Right renal cortex interstitium (tissue), 3 donors: ENCODE measurements at places on chromosomes 3 and 15.

GRCh38 chr3:187403768-187404288 is 35.6 kb downstream of the RTP4 start:
- peak; percentile 74 for DNase-seq

DNA sequence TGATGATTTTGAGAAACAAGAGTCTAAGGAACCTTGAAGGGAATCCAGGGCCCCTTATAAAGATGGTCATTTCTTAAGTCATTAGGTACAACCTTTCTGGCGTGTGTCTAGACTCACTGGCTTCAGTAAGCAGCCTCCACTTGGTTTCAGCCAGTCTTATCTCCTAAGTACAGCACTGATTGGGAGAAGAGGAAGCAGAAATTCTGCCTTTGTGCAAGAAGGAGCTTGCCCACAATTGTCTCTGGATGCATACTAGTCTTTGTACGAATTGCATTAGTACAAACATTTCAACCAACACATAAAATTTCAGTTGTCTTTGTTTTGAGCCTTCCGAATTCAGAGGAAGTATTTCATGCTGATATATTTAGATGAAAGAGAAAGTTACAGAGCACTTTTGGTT is 139.4 kb downstream of the SLCO3A1 start:
- DNase-seq = no peak

- DNase-seq = no peak
Measured at GRCh38 chr15:32831485-32831884, 113.7 kb downstream of the GREM1 start.

DNA sequence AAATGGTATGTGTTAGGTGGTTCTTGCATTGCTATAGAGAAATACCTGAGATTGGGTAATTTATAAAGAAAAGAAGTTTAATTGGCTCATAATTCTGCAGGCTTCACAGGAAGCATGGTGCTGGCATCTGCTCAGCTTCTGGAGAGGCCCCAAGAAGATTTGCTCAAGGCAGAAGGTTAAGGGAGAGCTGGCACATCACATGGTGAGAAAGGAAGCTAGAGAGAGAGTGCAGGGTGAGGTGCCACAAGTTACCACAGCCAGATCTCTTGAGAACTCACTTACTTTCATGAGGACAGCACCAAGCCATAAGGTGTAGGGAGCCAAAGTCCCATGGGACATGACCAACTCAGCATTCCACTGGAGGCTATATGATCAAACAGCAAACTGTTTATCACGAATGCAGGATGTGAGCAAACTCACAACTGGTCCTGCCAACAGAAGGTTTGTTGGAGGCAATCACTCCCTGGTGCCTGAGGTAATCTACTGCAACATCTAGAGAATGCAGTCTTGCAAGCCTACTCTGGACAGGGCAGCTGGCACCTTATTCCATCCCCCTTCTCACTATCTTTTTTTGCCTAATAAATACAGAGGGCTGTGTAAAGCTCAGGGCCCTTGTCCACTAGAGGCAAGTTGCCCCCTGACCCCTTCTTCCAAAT is 28.1 kb upstream of the CCR2 start:
- no peak for DNase-seq

DNA sequence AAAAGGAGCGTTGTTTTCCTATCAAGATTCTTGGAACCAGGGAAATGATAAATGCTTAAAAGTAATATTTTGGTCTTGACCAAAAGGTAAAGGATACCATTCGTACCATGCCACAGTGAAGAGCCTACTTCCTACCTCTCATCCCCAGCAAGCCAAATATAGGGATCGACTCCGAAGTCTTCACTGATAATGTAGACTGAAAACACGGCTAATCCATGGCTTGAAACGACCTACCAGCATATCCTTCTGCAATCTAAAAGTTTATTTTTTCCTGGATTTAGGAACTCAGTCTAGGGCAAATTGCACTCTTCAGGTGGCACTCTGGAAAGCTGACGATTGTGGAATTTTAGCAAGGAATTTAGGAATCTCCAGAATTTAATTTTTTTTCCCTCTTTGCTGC is 1.9 kb upstream of the SEMA6D start:
- DNase-seq = no peak

GRCh38 chr15:36331531-36332275 is 247.7 kb upstream of the CDIN1 start:
- no peak for DNase-seq

GRCh38 chr3:57840473-57840872 is 84.4 kb downstream of the SLMAP start:
- DNase-seq = no peak

DNA sequence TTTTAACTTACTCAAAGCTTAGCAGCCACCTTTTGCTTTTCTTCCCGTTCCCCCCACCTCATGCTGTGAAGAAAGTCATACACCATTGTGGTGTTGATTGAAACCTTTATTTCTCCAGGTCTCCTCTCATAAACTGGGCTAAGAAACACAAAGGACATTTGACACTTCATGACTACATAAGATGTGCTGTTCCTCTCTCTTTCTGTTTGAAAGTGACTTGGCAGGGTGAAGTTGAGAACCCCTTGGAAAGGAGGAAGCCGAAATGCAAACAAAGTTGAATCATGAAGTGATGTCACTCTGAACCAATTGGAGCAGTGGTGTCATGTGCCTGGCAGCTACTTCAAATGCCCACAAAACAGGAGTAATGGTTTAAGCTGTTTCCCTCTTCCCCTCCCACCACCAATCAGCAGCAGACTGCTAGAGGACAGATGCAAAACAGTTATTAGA is 174.7 kb downstream of the IGF1R start:
- no peak for DNase-seq

GRCh38 chr3:33989229-33989628 is 190.8 kb downstream of the PDCD6IP start:
- DNase-seq = no peak

- no peak for DNase-seq
Measured at GRCh38 chr3:70506775-70507174, 194.3 kb upstream of the MDFIC2 start.
